ENCODE measurements at places on chromosomes 2 and 18.
A peak's percentile ranks its signal among the peaks of the same experiment; 100 is the strongest.

DNA sequence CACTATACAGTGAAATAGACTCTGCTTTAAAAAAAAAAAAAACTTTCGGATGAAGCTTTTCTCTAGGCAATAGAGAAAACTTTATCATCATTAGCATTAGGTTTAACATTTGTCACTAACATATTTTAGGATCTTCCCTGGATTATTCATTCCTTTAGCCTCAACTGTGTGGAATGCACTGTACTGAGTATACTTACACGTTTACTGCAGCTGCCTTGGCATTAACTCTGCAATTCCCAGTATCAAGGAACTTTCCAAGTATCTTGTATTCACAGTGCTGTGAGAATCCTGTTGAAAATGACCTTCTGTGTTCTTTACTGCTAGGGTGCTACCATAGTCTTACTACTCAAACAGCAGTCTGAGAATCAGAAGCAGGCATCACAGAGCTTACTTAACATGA lies 328.2 kb upstream of the COL3A1 start:
- peak; percentile 85 for DNase-seq

GRCh38 chr18:58258692-58259342 lies 214.8 kb downstream of the NEDD4L start:
- no peak for DNase-seq

DNA sequence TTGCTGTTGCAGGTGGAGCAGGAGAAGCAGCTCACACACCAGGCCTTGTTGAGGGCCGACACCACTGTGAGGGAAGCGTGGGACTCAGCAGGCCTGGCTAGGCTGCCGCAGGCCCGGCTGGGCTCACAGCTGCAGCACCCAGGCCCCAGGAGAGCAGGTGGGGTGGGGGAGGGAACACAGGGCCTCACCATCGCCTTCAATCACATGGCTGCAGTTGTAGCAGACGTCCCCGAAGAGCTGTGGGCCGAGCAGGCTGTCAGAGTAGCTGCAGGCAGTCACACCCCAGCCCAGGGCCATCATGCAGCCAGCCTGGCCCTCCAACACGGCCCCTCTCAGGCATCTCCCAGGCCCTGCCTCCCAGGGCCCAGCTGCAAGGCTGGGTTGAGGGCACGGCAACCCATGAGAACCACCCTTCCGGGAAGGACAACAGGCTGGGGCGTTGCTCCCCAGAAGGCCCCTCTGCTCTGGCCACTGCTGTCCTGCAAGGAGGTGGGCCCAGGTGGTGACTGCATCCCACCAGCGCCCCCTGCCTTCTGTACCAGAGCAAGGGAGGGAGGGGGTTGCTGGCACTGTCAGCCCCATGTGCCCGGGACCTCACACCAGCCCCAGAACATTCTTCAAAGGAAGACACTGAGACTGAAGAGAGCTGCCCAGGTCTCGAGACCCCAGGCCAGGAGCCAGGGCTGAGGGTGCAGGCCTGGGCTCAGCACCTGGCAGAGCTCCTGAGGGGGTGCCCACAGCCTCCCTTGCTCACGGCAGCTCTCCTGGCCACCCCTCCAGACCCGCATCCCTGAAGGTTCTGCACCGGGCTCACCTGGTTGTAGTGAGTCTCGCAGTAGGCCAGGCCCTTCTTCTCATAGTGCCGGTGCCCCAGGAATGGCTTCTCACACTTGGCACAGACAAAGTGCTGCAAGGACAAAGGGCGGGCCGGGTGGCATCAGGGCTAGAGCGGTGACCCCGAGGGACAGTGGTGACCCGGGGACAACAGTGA lies 5.6 kb upstream of the GPR17 start:
- no peak for DNase-seq

DNA sequence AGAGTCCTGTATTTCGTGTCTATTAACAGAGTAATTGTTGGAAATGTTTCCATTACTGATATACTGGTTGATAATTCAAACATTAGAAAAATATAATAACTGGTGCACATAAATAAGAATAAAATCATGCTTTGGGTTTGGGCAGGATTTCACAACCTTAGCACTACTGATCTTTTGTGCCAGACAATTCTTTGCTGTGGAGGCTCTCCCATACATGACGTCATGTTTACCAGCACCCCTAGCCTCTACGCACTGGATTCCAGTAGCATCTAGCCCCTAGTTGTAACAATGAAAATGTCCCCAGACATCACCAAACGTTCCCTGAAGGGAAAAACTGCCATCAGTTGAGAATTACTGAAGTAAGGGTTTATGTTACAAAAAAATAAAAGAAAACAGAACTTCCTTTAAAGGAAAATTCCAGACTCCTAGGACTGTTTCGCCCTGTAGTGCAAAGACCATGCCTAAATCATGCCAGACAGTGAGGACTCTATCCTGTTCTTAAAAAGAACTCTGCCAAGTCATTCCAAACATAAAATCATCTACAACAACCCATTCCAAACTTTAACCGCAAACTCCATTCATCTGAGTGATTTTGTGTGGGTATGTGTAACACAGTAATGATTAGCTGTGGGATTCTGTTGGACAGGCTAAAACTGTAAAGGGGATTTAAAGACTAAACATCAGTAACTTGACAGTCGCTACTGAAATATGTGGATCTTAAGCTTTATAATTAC lies 313.4 kb upstream of the CCDC68 start:
- DNase-seq = peak; percentile 93

DNA sequence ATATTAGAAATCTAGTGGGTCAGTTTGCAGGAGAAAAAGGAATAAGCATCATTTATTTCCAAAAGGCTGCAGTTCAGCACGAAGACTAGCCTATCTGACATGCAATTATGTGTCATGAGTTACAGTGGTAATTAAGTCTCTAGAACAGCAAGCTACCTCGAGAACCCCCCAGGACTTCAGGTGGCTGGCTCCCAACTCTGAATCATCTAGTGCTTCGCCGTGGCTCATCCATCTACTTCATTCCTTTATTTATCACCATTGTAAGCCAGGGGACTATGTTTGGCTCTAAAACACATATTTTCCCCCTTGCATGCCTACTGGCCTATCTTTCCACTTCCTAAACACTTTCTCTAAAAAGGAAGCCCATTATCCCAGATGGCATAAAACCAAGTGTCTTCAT lies 121.6 kb downstream of the TXNL1 start:
- DNase-seq = peak; percentile 82

DNA sequence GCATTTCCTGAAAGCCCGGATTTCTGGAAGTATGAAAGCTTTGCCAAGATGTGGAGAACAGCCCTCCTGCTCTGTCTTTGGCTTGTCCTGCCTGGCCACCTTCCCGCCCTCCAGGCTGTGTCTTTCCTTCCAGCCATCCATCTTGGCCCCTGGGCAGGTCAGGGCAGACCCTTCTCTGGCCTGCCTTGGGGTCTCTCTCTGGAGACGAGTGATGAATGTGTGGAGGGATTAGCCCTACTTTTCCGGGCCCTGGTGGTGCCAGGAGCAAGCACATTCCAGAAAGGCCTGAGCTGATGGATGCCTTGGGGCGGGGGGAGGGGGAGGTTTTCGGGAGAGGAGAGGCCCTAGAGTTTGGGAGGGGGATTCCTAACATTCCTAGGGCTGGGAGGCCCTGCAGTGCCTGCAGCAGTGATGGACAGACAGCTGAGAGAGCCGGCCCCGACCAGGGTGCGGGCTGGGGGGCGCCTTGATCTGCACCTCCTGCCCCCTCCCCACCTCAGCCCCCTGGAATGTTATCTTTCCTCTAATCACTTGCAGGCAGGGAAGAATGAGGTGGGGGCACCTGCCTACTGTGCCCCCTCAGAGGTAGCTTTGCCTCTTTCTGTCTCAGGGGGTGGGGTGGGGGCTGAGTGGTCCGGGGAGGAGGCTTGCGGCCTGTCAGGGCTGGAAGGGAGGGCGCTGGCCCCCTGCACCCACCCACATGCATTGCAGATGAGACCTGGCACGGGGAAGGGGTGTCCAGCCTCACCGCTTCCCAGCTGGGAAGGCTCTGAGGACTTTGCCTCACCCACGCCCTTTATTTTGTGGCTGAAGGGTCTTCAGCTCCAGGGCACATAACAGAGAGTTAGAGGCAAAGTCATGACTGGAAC lies 156.2 kb downstream of the DDX1 start:
- DNase-seq = no peak

- no peak for DNase-seq
Measured at GRCh38 chr18:26568926-26569665, 20.7 kb upstream of the KCTD1 start.
